NCI-H1092 (cell line): ENCODE measurements at places on chromosomes 13 and 19.

DNA sequence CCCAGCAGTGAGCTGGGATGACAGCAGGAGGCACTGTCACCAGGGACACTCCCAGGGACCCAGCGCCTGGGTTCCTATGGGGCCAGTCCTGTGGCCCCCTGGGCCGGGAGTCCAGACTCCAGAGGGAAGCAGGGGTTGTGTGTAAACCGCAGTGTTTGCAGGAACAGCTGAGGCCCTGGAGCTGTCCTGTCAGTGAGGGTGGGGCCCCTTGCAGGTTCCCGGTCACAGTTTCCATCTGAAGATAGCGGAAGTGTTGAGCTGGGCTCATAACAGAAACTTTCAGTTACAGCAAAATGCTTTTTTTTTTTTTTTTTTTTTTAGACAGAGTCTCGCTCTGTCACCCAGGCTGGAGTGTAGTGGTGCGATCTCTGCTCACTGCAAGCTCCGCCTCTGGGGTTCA lies 17.7 kb upstream of the CSNK1G2 start:
- no peak for DNase-seq

- no peak for DNase-seq
Measured at GRCh38 chr19:50005428-50005827, 19.7 kb downstream of the VRK3 start.

DNA sequence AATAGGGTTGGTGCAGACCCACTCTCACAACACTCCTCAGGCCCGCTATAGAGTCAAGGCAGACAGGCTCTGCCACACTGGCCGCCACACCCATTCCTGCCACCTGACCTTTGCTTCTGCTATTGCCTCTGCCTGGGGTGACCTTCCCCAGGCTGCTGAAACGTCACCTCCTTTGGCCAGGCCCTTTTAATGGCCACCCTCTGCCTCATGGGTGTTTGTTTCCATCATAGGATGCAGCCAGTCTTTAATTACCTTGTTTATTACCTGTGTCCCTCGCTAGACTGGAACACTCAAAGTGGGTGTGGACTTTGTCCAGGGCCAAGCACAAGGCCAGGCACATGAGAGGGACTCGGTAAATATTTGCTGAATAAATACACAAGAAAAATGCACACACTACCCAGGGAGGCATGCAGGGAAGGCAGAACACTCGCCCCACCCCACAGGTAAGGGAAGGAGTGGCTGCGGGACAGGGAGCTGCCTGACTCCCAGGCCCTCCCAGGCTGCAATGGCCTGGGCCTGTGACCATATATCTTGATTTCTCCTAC lies 3.2 kb downstream of the LSM4 start:
- no peak for DNase-seq

- no peak for DNase-seq
Measured at GRCh38 chr13:26061947-26062346, 10.1 kb upstream of the SHISA2 start.

DNA sequence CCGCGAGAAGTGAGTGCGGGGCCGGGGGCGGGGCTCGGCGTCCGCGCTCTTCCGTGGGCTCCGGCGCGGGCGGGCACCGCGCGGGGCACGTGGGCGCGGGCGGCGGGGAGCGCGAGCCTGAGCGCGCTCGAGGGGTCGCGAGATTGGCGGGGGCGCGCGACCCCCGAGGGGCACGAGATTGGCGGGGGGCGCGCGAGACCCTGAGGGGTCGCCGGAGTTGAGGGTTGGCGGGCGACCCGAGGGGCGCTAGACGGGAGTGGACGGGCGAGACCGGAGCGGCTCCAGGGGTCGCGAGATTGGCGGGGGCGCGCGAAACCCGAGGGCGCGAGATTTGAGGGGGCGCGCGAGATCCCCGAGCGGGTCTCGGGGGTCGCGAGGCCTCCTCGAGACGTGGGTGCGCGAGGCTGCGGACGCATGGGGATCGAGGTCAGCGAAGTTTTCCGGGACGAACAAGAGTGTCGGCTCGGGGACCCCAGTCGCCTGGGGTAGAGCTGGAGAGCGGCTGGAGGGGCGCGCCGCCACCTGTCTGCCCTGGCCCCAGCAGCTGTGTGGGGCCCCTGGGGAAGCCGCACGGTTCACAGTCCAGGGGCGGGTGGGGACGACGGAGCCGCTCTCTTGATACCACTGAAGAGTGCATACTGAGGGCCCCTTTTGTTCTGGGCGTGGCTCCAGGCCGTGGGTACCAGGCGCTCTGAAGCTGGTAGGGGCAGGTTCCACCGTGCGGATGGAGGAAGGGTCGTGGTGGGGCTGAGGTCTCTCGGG lies 682 bp downstream of the SSBP4 start:
- DNase-seq = no peak

DNA sequence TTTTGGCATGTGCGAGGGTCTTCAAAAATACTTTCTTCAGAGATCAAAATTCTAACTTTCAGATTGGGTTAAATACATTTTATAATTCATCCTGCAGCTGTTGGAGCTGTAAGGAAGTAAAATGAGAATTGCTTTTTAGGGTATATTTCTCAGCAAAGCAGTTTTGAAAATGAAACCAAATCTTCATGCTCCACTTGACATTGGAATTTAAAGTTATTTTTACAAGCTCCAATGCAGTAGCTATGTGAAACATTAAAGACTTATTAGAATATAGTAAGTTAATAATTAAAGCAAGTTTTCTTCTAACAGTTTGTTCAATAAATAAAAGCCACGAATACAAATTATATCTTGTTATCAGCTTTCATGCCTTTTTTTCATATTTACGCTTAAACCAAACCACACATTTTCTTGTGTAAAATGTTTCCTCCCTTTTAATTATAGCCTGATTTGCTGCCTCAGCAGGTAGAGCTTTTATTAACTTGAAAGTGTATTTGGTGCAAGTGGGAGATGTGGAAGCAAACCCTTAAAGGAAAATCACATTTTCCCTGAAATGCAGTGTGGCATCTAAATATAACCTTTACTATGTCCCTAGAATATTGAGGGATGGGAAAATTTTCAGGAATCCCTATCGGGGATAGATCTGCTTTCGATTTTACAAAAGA lies 12.4 kb upstream of the MICU2 start:
- no peak for DNase-seq

DNA sequence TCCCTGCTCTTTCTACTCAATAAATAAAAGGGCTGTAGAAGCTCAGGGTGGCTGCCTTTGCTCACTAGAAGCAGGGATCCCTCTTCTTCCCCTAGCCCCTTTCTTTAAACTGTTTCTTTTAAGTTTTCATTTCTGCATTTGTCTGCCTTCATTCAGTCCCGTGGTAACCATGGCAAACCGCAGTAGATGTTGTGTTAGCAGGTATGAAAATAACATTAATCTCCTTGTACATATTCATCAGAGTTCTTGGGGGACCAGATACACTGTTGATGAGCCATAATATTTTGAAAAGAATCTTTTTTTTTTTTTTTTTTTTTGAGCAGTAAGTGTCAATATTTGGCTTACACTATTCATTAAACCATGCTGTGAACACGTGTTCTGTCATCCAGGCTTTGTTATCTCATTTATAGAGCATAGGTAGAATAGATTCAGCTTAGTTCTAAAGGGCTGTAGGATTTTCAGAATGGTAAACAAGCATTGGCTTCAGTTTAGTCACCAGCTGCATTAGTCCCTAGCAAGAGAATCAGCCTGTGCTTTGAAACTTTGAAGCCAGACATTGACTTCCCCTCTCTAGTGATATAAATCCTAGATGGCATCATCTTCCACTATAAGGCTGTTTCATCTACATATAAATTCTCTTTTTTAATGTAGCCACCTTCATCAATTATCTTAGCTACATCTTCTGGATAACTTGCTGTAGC lies 59.4 kb upstream of the SPRY2 start:
- no peak for DNase-seq

GRCh38 chr19:37095859-37096258 lies 17.6 kb downstream of the ZNF420 start:
- DNase-seq = no peak

DNA sequence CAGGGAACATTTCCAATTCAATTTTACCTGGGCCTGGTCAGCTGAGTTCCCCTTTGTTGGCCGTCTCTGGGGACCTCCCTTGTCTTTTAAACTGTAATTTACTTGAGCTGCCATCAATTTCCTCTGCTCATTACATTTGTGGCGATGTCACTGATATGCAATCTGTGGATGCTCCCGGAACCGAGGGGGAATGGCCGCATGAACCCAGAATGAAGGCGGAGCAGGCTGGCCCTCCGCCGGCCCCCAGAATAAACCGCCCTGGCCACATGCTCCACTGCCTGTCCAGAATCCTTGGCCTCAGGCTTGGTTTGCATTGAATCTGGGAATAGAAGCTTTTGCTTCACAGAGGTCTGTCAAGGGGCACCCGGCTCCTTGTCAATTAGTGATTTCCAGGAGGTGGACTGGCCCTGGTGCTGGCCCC lies 276.8 kb downstream of the TEX29 start:
- DNase-seq = no peak

DNA sequence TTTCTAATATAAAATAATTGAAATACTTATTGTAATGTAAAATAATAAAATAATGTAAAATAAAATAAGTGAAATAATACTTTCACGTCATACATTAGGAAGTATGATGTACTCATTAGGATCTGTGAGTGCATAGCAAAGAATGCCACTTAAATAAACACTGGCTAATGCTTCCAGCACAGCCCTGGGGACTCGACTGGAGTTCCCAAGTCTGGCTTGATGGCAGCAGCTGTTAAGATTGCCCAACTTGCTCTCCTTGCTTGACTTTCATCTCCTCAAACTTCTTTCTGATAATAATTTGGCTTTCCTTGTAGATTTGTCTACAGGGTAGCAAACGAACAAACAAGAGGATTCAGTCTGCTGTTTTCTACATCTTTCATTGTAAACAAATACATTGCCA lies 191.9 kb downstream of the COG6 start:
- no peak for DNase-seq

DNA sequence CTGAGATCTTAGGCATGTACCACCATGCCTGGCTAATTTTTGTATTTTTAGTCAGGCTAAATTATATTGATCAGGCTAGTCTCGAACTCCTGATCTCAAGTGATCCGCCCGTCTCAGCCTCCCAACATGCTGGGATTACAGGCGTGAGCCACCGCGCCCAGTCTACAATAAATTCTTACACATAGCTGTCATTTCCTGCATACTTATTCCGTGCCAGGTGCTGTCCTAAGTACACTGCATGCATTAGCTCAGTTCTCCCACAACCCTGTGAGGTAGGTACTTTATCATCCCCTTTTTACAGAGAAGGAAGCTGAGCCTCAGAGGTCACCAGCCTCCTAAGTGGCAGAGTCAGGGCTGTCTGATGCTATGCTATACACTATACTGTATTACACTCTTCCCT lies 7.2 kb upstream of the RHPN2 start:
- DNase-seq = no peak

DNA sequence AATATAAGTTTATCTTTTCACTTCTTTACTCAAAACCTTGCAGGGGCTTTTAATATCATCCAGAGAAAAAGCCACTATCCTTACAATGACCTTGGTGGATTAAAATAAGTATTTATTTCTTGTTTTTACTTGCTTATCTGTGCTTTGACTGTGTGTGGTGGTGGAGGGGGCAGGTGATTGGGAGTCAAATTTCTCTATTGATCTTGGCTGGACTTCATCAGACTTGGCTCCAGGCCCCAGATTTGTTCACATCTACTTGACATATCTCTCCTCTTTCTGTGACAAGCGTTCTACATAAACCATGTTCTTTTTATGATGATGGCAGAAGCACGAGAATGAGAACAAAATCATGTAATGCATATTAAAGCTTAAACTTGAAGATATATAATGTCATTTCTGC lies 670.8 kb downstream of the PCDH17 start:
- DNase-seq = peak; percentile 39

DNA sequence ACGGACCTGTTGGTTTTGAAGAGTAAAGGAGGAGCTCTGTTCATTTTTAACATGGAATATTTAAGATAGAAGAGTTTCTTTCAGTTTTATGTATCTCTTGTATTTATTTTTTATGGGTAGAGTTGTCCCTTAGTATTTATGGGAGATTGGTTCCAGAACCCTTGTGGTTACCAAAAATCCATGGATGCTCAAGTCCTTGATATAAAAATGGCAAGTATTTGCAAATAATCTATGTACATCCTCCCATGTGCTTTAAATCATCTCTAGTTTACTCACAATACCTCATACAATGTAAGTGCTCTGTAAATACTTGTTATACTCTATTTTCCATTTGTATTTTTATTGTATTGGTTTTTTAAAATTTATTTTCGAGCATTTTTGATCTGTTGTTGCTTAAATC lies 63.1 kb downstream of the TM9SF2 start:
- DNase-seq = no peak

DNA sequence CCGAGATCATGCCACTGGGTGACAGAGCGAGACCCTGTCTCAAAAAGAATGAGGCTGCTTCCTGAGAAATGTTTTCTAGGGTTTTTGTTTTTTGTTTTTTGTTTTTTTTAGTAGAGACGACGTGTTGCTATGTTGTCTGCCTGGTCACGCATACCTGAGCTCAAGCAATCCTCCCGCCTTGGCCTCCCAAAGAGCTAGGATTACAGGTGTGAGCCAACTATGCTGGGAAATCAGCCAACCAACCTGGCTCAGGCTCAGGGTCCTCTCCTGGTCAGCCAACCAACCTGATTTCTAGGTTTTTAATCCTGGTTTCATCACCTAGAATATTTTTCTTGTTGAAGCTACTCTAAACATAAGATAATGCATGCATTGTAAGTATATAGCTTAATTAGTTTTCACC lies 7.8 kb downstream of the DHX34 start:
- DNase-seq = no peak
